Thoracic aorta (tissue), 2 donors: ENCODE measurements at places on chromosomes 7 and 10. TPM values are rescaled to one million over a fixed set of nuclear protein-coding genes. Genes with fewer than 3 reads are reported as not detected.
A peak's percentile ranks its signal among the peaks of the same experiment; 100 is the strongest.

STEAP4 gene
- total RNA-seq: 127 TPM

JAKMIP3 gene
- 0.42 TPM for total RNA-seq

DNA sequence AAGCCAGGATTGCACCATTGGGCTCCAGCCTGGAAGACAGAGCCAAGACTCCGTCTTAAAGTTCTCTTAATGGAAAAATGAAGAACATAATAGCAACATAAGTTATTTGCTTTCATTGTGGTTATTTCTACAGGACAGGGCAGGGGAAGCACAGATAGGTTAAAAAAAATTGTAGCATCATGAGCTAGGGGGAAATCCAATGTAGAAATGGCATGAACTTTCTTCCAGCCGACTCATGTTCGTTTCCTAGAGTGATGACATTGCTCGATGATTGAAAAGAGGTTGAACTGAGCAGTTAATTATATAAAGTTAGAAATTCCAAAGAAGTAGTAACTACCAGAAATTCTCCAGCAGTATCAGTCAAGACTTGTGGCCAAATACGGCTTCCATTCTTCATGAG is 64.9 kb downstream of the DAGLB start:
- H3K36me3 ChIP-seq: peaks cover 2% of the 10 kb centered on the region
- no peak for DNase-seq
- peaks cover 89% of the 10 kb centered on the region for H3K4me1 ChIP-seq
- peak overlapping the region; percentile 28 for H3K4me3 ChIP-seq

DNA sequence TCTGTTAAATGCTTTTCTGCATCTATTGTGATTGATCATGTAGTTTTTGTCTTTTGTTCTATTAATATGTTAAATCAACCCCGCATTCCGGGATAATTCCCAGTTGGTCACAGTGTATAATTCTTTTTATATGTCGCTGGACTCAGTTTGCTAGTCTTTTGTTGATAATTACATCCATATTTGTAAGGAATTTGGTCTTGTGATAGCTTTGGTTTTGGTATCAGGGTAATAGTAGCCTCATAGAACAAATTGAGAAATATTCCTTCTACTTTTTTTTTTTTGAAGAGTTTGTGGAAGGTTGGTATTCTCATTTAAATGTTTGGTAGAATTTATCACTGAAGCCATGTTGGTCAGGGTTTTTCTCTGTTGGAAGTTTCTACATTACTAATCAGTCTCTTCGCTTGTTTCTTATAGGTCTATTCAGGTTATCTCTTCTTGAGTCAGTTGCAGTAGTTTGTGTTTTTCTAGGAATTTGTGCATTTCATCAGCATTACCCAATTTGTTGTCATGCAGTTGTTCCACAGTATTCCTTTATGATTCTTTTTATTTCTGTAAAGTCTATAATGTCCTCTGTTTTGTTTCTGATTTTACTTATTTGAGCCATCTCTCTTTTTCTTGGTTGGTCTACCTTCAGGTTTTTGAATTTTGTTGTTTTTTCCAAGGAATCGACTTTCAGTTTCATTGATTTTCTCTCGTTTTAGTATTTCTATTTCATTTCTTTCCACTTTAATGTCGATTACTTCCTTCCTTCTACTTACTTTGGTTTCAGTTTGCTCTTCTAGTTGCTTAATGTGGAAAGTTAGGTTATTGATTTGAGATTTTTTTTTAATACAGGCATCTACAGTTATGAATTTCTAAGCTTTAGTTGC is 64.6 kb upstream of the GJD4 start:
- no peak overlapping the region for H3K4me3 ChIP-seq
- DNase-seq: no peak
- H3K27me3 ChIP-seq: no peaks in the 10 kb centered on the region
- peaks cover 8% of the 10 kb centered on the region for H3K36me3 ChIP-seq
- no peak overlapping the region for H3K27ac ChIP-seq
- no peaks in the 10 kb centered on the region for H3K4me1 ChIP-seq

GRCh38 chr10:30694518-30695228 is 65.1 kb upstream of the LYZL2 start:
- no peak overlapping the region for H3K27ac ChIP-seq
- no peak overlapping the region for H3K4me3 ChIP-seq
- H3K4me1 ChIP-seq: no peaks in the 10 kb centered on the region
- no peak for DNase-seq
- H3K27me3 ChIP-seq: no peaks in the 10 kb centered on the region

- no peaks in the 10 kb centered on the region for H3K27me3 ChIP-seq
- DNase-seq: no peak
- no peaks in the 10 kb centered on the region for H3K4me1 ChIP-seq
- no peaks in the 10 kb centered on the region for H3K36me3 ChIP-seq
- H3K4me3 ChIP-seq: no peak overlapping the region
- H3K27ac ChIP-seq: no peak overlapping the region
Observed at GRCh38 chr10:71161425-71161824, 50.9 kb upstream of the UNC5B start.
